Activated naive CD4-positive, alpha-beta T cell treated with anti-CD3 and anti-CD28 coated beads, Interleukin-2, amount 50 U/mL, for 72 hours (primary cell): ENCODE measurements at places on chromosomes 5 and 9. TPM values are rescaled to one million over a fixed set of nuclear protein-coding genes. Genes with fewer than 3 reads are reported as not detected.

DNA sequence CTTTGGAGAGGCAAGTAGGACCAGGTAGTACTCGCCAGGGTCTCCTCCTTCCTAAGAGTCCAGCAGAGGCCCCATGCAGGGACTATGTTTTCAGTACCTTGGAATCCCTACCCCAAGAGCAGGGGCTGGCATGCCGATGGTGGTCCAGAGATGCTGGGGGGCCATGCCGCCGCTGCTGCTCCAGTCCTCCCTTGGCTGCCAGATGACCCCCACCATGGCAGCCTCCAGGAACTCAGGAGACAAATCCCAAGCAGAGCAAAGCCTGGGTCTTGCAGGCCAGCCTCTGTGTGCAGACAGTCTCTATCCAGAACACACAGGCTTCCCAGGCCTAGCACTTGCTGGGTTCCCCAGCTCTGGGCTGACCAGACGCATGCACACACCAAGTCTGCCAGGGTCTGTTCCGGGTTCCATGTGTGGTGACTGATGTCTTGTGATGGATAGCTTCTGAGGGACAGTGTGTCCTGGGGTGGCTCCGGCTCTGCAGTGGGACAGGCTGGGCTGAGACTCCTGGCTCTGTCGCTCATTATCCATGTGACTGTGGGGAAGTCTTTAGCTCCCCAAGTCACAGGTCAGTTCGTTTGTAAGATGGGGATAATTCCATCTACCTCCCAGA, 127.3 kb downstream of the CRB2 start:
- DNase-seq: no peak

DNA sequence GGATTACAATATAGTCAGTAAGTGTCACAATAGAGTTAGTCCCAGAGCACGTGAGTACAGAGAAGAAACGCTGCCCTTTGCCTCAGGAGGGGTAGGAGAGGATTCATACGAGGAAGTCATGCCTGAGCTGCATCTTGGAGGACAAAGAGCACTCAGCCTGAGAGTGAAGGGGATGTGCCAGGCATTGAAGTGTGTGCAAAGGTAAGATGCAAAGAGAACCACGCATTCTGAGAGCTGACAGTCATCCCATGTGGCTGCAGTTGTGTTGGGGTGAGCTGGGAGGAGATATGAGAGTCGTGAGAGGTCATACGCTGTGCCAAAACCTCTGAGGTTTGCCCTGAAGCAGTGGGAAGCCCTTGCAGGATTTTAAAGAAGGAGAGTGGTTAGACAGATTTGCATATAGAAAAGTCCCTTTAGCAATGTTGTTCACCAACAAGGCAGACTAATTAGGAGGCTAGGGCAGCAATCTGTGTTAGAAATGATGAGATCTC, 97.5 kb downstream of the PIP5K1B start:
- peak; percentile 29 for DNase-seq

The SPOCK1 gene
- not detected for total RNA-seq

The TMEFF1 gene
- 0.89 TPM for total RNA-seq

GRCh38 chr5:172133359-172134029, 54.5 kb downstream of the STK10 start:
- peak; percentile 31 for DNase-seq

GRCh38 chr9:23826120-23826629, at the start of gene ELAVL2:
Gene ELAVL2 (minus strand): TSS chr9:23826240. CDS start chr9:23762234, 64,006 bp downstream.
- peak; percentile 10 for DNase-seq

GRCh38 chr5:153964191-153964879, 74.4 kb downstream of the FAM114A2 start:
- no peak for DNase-seq

- DNase-seq: no peak
These were observed 96.8 kb upstream of the NREP start for GRCh38 chr5:111853748-111854147.

DNA sequence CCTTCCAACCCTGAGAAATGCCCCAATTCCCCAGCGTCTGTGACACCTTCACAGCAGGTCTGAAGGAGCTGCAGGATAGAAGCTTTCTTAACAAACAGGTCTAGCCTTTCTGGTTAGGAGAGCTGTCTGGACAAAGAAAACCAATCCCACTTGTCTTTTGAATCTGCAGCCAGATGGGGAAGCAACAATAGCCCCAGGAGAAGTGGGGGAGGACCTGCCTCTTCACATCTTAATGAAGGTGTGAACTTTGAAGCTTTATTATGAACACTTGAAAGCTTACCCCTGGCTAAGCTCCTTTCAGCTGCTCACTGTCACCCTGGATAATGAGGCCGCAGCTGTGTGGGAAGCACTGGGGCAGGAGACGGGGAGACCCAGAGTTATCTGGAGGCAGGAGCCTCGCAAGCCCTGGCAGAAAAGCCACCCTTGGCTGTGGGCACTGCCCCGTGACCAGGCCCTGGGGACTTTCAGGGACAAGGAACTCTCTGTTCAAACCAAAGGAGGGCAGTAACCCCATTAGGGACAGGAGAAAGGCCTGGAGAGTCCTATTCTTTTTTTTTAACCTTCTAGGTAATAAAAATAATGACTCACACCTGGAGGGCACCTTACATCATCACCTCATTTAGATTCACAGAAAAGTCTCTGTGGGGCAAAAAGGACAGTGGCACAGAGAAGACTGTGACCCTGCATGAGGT, 151.8 kb upstream of the RAD23B start:
- DNase-seq: no peak
